Stimulated activated CD4-positive, alpha-beta T cell treated with anti-CD3 and anti-CD28 coated beads, TNF-alpha, amount 100 ng/mL, for 48 hours (primary cell): ENCODE measurements at places on chromosomes 3 and 15.

GRCh38 chr3:110391640-110392395, 679.8 kb upstream of the NECTIN3 start:
- DNase-seq = no peak

DNA sequence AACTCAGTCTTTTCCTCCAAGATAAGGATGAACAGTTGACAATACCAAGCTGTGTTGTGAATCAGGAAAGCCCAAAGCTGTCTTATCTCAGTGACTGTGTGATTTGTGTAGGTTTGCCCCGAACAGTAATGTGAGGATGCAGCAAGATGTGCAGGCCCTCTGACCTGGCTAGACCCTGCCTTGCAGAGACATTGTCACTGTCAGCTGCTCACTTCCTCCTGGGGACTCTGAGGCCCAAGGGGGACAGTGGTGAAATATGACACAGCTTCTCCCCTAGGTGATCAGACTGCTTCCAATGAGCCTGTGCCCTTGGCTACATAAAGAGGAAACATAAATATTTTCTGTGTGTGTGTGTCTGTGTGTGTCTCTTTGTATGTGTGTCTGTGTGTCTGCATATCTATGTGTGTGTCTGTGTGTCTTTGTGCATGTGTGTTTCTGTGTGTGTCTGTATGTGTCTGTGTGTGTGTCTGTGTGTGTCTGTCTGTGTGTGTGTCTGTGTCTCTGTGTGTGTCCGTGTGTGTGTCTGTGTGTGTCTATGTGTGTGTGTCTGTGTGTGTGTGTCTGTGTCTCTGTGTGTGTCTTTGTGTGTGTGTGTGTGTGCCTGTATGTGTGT, 21.7 kb downstream of the LRRK1 start:
- no peak for DNase-seq

DNA sequence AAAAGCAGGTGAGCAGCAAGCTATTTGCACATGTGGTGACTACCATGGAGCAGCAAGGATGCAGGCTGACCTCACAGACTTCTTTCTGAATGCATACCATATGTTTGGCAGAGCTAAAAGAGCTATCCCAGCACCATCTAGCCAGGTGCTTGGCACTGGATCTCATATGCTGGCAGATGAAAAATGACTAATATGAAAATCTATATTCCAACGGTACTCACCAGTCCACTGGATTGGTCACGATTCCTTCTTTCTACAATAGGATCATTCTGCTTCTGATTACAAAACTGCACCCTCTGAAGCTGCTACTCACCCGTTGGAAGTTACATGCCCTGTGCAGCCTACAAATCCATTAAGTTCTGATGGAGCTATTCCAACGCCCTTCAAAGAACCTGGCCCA, 714.3 kb upstream of the CFAP20DC start:
- no peak for DNase-seq

DNA sequence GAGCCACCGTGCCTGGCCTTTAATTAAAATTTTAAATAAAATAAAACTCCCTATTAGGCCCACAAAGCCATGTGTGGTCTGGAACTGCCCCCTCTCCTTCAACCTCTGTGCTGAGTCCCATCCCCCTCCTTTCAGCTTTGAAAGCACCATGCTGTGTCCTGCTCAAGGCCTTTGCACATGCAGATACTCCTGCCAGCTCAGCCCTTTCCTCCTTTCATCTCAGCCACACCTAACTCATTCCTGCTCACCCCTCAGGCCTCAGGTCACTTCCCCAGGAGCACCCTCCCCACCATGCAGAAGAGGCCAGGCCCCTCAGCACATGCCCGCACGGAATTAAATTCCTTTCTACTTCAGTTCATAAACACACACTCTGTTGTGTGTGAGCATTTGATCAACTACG, 28.1 kb downstream of the ATRIP start:
- DNase-seq = no peak

GRCh38 chr3:197434830-197435229, 120.9 kb downstream of the BDH1 start:
- no peak for DNase-seq
